ENCODE measurements at places on chromosomes 5 and 9. TPM values are rescaled to one million over a fixed set of nuclear protein-coding genes. Genes with fewer than 3 reads are reported as not detected.

The ATOX1 gene
- 39.7 TPM for total RNA-seq

The LEAP2 gene
- total RNA-seq = 3.4 TPM

The ADAMTSL1 gene
- total RNA-seq = 0.99 TPM

The LTC4S gene
- 10.6 TPM for total RNA-seq

The CDX1 gene
- total RNA-seq = not detected

The ASPN gene
- total RNA-seq = 13.5 TPM

The FBXO38 gene
- total RNA-seq = 37.9 TPM

The CDKN2B gene
- 6.0 TPM for total RNA-seq

The TNFSF15 gene
- 0.26 TPM for total RNA-seq

The ITK gene
- total RNA-seq = 0.78 TPM
